Stimulated activated CD4-positive, alpha-beta T cell treated with anti-CD3 and anti-CD28 coated beads, TNF-alpha, amount 100 ng/mL, for 48 hours (primary cell): ENCODE measurements at places on chromosomes 12 and 14.

DNA sequence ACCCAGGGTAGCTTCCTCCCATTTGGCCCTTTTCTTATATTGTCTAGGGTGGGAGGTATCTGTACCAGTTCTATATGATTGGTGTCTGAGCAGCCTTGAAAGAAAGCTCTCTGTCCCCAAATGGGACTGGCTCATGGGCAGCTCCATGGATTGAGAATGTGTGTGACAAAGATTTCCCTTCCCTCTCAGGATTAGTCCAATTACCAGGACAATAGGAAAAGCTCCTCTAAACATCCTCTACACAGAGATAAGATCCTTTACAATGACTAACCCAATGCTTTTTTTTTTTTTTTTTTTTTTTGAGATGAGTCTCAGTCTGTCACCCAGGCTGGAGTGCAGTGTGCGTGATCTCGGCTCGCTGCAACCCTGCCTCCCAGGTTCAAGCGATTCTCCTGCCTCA lies 112.1 kb downstream of the SLC35F4 start:
- no peak for DNase-seq

- DNase-seq, result no peak
These were observed 74.6 kb downstream of the AKAP6 start for GRCh38 chr14:32403688-32404087.

- no peak for DNase-seq
These were observed 1.3 kb downstream of the KERA start for GRCh38 chr12:91056488-91056887.

- DNase-seq, result no peak
These were observed 266.2 kb downstream of the RAD51B start for GRCh38 chr14:68085742-68086141.

GRCh38 chr14:102840771-102841528 lies 63.7 kb downstream of the TRAF3 start:
- DNase-seq, result no peak
